ENCODE measurements at places on chromosomes 6 and 20.

DNA sequence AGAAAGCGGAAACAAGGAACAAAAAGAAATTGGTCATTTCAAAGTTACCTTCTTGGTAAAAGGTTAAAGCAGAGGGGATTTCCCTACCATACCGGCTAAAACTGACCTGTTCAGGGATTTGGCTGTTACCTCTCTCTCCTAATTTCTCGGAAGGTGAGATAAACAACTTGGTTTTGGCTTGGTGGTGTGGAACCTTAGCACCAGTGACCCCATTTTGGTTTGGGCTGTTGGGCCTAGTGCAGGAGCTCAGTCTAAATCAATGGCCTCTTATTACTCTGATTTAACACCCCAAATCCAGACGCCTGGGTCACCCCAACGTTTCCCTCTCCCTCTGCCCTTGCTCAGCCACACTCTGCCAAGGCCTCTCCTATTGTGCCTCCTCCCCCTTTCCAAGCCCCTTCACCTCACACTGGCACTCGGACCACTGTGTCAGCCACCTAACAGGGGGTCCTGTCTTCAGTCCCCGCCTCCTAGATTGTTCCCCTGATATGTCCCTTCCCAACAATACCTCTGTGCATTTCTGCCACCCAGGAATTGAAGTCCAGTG is 8.3 kb downstream of the NCR2 start:
- no peak for DNase-seq

- DNase-seq = no peak
Measured at GRCh38 chr6:106757267-106757666, 127.9 kb downstream of the QRSL1 start.

DNA sequence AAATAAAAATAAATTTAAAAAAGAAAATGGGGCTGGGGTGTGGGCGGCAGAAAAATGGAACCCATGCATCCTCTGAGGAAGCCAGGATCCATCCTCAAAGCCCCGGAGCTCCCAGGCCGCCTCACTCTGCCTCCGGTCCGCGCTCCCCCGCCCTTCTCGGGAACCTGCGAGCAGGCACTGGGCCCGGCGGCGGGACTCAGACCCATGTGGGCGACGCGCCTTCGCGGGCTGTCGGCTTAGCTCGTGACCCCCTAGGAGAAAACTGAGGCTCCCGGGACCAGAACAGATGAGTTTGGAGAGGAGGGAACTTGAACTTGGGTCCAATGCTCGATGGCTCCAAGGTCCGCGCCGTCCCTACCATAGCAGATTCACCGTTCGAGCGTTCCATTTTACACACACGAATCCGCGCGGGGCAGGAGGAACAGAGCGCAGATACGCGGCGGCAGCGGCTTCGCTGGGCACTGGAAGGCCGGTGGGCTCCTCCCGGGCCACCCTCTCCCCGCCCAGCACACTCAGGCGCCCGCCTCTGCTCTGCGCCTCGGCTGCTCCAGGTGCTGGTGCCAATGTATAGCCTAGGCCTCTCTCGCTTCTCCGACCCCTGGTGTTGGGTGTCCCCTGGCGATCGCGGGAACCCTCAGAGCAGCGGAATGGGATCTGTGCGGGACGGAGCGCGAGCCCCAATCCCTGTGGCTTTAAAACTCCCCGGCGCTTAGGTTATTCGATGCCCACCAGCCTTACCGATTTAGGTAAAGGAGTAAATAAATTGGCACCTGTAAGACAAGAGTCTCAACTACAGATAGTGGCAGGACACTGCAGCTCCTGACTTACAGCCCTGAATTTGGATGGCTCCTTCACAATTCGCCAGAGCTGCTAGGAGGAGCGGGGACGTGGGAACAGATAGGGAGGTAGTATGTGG is 39.2 kb downstream of the DPPA5 start:
- no peak for DNase-seq

- peak; percentile 92 for DNase-seq
Measured at GRCh38 chr20:5919626-5920544, 30.4 kb downstream of the TRMT6 start.

DNA sequence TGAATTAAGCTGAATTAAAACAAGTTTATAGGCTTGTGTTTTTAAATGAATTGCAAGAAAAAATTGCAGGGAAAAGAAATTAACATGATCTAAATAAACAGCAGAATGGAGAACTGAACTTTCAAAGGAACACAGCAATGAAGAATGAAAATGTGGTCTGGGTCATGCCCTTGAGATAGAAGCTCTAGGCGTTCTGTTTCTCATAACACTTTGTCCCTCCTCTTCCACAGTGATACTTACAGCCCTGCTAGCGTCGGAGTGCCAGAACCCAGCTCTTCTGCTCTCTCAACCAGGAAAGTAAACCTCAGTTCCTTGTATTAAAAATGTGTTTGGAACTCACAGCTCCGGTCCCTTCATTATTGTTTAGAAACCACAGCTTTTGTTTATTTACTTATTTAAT is 11.4 kb downstream of the HMGCLL1 start:
- DNase-seq = no peak

DNA sequence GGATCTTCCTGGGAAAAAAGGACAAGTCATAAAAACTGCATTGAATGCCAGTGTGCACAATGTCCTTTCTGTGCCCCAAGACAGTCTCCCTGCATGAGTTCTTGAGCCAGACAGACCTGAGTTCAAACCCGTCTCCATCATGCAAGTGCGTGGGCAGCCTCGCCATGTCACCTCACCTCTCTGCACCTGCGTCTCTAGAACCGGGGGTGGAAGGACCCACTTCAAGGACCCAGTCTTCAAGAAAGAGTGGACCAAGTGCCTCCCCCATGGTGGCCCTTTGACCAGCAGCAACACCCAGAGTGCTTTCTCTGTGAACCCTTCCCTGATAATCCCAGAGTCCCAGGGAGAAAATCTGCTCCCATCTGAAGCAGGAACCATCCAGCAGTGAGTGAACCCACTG is 23.5 kb upstream of the ANGPT4 start:
- DNase-seq = no peak

DNA sequence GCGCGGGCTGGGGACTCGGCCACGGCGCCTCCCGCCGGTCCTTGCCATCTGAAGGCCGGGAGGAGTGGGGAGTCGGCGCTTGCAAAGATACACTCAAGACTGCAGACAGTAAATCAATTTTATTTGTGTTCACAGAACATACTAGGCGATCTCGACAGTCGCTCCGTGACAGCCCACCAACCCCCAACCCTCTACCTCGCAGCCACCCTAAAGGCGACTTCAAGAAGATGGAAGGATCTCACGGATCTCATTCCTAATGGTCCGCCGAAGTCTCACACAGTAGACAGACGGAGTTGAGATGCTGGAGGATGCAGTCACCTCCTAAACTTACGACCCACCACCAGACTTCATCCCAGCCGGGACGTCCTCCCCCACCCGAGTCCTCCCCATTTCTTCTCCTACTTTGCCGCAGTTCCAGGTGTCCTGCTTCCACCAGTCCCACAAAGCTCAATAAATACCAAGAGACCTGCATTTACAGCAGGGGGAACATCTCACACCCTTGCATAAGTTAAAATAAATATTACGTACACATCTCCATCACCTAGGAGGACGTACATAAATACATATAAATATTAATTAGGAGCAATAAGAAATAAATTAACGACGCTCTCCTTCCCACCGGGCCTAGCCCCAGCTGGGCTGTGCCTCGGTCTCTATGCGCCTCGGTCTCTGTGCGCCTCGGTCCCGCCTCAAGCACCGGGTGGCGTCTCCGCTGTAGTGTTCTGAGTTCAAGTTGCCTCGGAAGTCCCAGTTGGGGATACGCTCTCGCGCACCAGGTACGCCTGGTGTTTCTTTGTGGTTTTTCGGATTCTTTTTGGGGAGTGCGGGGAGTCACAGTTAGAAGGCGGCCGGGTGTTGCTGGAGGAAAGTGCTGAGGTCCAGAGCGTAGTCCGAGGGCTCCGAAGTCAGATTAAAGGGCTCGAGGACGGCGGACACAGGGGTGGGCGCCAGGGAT is 889 bp upstream of the FLOT1 start:
- DNase-seq = no peak

GRCh38 chr6:25883536-25883935 is 9.5 kb upstream of the SLC17A3 start:
- no peak for DNase-seq

- DNase-seq = no peak
Measured at GRCh38 chr6:158536891-158537798, 22.7 kb upstream of the TMEM181 start.

- DNase-seq = peak; percentile 22
Measured at GRCh38 chr20:43586641-43587040, 4.1 kb upstream of the IFT52 start.

DNA sequence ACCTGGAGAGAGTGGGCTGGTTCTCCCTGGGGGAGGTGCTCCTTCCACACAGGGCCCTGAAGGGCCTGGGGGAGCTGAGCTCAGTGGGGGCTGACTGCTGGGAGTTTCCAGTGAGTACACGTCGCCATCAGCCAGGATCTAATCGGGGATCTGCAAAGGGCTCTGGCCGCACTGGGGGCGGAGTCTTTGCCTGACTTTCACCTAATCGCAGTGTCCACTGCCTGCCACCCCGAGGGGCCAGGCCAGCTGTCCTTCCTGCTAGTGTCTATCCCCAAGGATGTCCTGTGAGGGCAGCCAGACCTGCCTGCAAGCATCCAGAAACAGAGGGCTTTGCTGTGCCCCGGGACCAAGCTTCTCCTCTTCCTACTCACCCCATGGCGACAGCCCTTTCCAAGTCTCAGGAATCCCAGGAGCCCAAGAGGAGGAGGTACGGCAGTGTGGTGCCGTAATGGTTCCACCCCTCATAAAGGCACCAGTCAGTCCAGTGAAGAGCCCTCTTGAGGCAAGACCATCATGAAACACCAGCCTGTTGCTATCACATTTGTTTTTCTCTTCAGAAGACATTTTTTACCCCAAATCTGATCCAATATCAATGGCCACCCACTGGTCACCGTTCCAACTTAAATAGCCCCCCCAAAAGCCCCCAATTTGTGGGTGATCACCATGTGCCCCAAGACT is 243.1 kb upstream of the ECI2 start:
- DNase-seq = no peak

- DNase-seq = no peak
Measured at GRCh38 chr6:11431455-11431937, 106.1 kb upstream of the TMEM170B start.

- DNase-seq = no peak
Measured at GRCh38 chr6:149317644-149318571, at the start of gene TAB2. TAB2 (plus strand) TSS chr6:149317712; CDS start chr6:149369998, 52,286 bp downstream.

- no peak for DNase-seq
Measured at GRCh38 chr20:25011261-25011660, 18.7 kb upstream of the APMAP start.

GRCh38 chr20:5667705-5668528 is 82.3 kb upstream of the SHLD1 start:
- DNase-seq = no peak

DNA sequence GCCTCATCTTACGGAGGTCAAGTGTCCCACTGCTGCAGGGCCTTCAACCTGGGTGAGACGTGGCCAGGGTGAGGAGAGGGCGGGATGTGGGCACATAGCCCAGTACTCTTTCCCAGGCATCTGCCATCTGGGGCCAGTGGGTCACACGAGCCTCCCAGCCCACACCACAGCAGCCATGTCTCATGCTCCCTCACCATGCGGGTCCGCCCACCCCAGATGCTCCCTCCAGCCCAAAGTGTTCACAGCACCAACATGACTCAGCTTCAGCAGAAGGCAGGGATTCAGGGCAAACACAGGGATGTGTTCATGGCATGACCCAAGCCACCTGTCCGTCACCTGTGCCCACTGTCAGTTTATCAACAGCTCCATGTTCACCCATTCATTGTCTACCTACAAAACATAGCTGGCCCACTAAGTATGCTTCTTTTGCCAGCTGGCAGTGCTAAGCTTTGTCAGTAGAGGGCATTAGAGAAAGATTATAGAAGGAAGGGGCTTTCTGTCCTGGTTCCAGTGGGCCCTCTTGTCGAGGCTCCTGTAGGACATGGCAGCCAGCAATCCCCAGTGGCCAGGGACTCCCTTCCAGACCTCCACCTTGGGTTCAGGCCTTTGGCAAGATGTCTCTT is 109.2 kb downstream of the FOXF2 start:
- DNase-seq = peak; percentile 19

DNA sequence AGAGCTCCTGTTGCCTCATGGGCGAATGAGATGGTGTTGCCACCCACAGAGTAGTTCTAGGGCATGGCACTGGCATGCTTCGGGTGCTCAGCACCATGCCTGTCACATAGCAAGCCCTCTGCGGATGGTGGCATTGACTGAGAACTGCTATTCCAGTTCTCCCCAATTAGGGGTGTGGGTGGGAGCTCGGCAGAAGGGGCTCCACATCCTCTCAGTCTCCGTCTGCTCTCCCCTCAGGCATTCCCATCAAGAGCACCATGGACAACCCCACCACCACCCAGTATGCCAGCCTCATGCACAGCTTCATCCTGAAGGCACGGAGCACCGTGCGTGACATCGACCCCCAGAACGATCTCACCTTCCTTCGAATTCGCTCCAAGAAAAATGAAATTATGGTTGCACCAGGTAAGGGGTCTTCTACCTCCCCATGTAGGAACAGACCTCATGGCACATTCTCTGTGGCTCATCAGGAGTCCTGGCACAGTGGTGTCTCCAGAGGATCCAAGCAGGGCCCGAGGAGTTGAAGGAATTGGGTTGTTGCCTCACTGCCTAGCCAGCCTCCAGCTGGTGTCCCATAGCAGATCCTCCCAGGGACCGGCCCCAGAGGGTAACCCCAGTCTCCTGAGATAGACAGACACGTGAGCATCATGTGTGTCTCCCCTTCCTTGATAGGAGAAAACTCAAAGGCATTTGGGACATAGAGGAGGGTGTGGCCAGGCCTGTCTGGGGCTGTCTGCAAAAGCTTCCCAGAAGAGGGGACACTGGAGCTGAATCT is 18.4 kb downstream of the DYNLRB1 start:
- DNase-seq = no peak

- peak; percentile 50 for DNase-seq
Measured at GRCh38 chr20:63577317-63577894, 3.4 kb upstream of the HELZ2 start.

DNA sequence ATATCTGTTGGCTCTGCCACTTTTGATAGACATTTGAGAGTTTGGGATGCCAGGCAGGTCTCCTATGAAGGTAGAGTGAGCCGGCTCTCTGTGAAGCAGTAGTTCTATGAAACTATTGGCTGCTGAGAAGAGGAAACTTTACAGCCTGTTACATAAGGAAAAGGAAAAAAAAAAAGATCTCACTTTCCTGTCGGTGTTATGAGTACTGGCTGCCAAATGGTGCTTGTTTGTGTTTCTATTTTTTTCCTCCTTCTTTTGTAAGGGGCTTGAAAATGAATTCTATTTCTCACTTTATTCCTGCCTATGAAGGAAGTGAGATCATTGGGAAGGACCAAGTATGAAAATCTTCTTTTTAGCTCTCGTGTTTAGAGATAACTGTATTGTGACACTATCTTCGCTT is 73.1 kb upstream of the CLDN20 start:
- no peak for DNase-seq

- no peak for DNase-seq
Measured at GRCh38 chr6:25448965-25449538, 169.9 kb downstream of the CARMIL1 start.

DNA sequence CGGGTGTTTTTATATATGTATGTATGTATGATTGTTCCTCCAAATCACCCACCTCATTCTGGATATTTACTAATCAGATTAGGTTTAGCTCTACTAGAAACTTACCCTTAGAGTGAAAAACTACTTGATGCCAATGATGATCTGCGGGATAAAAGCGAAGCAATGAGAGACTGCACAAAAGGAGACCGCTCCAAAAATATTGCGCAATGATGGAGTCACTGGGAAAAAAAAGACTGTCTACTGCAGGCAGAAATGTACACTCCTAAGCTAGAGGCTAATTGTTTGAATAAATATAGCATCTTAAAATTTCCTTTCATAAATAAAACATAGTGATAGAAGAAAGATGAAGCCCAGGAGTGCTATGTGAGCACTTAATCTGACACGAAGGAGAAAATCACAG is 7.3 kb downstream of the RAB32 start:
- no peak for DNase-seq
